Mammary epithelial cell (primary cell): ENCODE measurements at places on chromosomes 12 and 14. TPM values are rescaled to one million over a fixed set of nuclear protein-coding genes. Genes with fewer than 3 reads are reported as not detected.

DNA sequence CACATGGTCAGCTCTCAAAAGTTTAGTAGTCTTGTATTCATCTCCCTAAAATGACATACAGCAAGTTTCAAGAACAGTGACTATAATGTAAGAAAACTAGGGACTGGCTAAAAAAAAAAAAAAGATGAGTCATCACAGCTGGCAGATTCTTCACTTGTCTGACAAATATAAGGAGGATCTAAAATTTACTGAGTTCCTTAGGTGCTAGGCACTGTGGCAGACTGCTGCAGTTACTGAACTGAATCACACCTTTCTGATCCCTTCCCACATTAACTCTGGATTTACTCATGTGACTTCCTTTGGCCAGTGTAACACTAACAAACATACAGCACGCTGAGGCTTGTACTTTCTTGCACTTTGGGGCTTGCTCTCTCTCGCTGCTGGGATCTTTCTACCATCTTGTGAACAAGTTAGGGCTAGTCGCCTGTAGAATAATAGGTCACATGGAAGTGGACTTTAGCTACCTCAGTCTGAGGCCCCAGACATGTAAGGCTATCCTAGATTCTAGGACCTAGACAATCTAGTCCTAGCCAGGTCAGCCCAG lies 32.1 kb downstream of the BAZ1A start:
- peak; percentile 97 for DNase-seq

DNA sequence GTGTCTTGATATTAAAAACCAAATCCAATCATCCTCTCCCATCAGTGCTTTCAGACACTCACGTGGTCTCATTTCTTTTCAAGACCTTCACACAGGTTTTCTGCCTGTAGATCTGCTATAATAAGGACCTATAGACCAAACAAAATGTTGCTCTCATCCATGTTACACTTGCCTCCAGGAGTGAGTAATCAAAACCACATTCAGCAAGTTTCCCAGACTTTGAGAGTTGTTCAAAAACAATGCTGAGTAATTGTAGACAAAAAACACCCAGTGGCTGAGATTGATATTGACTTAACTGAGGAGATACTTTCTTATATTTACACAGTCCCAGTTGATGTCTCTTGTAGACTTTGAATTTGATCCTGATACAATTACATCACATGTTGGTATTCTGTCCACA lies 383.1 kb downstream of the TMEM132D start:
- no peak for DNase-seq

Gene EXOC3L4
- total RNA-seq = not detected in 2 replicates

Gene VSX2
- not detected for total RNA-seq

Gene SIX6
- total RNA-seq = not detected

- no peak for DNase-seq
Observed at GRCh38 chr14:66272221-66272620, 213.9 kb upstream of the CCDC196 start.

DNA sequence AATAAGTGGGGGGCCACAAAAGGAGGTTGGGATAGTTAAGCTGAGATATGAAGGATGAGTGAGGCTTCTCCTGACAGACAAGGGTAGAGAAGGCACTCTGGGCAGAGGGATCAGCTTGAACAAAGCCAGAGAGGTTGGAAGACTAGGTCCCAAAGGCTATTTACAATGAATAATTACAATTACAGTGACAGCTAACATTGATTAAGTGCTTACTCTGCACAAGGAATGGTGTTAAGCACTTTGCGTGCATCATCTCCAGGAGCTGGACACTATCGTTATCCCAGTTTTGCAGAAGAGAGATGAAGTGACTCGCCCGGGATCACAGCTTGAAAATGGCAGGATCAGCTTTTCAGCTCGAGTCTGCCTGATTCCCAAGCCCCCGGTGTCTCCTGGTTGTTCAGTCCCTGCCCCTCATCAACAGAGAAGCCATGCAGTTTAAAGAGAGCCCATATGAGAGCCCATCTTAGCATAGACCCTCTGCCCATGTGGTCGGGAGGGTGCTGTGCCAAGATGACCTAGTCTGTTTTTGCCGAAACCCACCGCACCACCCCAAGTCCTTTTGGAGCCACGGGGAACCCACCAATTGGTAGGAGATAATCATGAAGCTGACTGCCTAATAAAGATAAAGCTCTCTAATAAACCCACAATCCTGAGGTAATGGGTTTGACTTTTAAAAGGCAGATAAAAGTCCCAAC lies 89.9 kb upstream of the HSPB8 start:
- DNase-seq = no peak

DNA sequence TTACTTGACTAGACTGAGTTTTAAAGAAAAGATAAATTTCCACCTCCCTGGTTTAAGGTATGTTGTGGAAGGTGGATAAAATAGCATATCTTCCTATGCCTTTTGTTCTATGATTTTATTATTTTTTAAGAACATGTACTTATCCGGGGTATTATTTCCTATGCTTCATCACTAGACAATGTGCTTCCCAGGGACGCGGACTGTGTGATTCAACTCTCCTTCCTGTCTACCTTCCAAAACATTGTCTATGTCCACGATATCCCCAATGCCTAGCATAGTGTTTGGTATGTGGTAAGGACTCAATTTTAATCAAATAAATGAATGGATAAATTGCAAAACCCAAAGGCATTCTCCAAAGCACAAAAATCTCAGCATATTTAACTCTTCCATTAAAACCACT lies 8.3 kb upstream of the CCND2 start:
- no peak for DNase-seq

- no peak for DNase-seq
Observed at GRCh38 chr14:93081876-93082570, 33.7 kb downstream of the ITPK1 start.
